Stimulated activated CD8-positive, alpha-beta memory T cell treated with anti-CD3 and anti-CD28 coated beads, Interleukin-15, amount 100 ng/mL, for 1 hour (primary cell): ENCODE measurements at places on chromosomes 7 and 10.

- no peak for DNase-seq
Measured at GRCh38 chr10:48504141-48504885, 100.6 kb downstream of the ARHGAP22 start.

GRCh38 chr7:43485580-43485979 lies 97.3 kb upstream of the STK17A start:
- DNase-seq, result no peak

DNA sequence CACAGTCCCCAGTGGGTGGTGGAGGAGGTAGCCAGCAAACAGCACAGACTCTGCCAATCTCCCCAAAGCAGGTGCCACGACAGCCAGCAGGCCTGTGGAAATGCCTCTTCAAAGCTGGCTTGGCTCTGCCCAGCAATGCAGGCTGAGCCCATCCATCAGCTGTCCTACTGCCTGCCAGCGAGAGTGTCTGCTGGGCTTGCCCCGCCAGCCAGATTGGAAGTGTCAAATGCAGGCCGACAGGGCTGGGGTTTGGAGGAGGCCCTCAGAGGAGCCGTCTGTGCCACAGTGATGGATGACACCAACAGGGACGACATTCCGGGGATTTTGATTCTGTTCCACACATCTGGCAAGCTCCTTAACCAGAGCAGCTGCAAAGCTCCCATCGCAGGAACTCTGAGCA lies 16.7 kb downstream of the HABP2 start:
- DNase-seq, result no peak

DNA sequence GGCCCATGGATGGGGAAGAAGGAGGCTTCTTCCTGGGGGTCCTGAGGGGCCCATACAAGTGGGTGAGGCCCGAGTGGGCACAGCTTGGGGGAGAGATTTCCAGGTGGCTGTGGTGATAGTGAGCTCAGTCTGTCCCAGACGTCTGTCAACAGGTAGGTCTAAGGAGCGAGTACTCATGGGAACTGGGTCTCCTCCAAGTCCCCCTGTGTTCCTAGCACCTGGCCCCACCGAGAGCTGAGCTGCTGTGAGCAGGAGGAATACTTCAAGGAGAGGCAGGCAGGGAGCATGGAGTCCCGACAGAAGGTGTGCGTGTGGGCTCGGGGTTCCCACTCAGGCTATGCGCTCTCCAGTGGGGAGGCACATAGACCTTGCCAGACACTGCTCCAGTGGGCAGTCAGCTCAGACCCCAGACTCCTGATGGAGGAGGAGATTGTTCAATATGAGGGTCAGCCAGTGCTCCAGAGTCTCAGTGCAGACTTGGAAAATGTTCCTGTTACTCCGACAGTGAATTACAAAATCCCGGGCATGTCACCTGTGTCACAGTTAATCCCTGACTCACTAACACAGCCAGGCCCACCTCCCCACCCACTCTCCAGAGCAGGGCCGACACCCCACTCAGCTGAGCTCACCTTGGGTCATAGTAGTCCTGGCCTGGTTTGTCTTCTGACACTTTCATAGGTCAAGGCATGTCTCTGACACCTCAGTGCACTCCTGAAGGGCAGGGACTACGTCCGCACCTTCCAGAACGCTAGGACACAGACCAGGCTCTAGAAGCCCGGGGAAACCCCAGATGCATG lies 28.2 kb upstream of the C10orf53 start:
- no peak for DNase-seq

DNA sequence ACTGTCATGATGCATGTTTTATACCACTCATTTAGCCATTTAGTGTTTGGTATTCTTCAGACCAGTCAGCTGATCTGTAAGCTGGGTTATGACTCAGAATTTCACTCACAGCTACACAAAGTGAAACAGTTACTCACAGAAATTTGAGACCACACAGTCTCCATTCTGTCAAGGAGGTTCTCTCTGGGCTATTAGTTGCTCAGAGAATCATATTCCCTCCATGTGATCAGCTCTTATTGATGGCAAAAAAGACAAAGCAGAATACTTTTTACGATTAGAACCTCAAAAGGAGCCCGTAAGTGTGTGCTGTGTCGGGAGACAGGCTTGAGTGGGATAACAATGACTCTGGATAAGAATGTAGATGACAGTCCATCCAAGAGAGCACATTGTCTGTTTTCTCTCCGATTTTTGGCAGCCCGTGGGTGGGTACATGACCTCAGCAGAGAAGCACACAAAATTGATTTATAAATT lies 277.6 kb upstream of the SORCS1 start:
- DNase-seq, result no peak

- no peak for DNase-seq
Measured at GRCh38 chr10:13810568-13810967, 223.8 kb downstream of the PRPF18 start.

- no peak for DNase-seq
Measured at GRCh38 chr7:135300913-135301765, 67.5 kb downstream of the STRA8 start.

DNA sequence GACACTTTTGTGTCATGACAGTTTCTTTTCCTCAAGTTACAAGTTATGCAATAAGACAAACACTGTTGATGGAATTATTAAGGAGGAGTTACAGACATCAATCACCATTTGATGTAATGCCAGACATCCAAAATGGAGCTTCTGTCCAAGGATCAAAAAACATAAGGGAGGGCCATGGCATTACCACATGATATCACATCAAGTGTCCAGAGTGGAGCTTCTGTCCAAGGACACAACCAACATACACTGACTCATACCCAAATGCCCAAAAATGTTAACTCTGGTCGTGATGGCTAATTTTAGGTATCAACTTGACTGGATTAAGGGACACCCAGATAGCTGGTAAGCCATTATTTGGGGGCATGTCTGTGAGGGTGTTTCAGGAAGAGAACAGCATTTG lies 140.4 kb downstream of the DOCK4 start:
- no peak for DNase-seq

DNA sequence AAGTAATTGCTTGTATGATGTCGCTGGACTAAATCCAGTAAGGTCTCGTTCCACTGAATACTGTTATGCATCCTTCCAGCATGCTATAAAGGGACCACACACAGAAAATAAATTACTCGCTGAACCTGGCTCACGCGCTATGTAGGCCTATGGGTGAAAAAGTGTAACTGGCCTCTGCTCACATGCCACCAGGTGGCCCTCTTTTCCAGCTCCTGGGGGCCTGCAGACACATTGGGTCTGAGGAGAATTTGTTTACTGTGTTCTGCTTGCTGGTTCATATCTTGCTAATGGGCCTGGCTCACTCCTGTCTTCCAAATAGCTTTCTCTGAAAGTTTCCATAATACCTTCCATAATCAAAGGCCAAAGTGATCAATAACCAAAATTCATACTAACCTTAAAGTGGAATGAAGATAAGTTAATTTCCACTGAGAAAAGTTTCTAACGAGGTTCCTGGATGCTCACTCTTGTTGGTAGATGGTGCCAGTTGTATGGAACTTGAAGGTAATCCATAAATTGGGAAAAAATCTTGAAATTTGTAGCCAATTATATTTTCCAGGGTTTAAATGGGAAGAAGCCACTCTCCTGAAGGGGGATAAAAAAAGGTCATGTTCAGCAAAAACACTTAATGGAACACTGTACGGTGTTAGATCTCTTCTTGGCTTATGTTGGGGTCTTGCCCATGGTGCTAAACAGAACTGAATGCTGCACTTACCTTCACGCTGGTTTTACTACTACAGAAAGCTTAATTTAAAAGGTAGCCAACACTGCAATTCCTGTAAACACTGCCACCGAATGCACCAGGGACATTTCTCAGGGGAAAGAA lies 27.0 kb upstream of the ZPBP start:
- peak; percentile 2 for DNase-seq
